ENCODE measurements at places on chromosomes 2 and 18.

- no peak for DNase-seq
Observed at GRCh38 chr2:112836163-112836560, 417 bp downstream of the IL1B start.

DNA sequence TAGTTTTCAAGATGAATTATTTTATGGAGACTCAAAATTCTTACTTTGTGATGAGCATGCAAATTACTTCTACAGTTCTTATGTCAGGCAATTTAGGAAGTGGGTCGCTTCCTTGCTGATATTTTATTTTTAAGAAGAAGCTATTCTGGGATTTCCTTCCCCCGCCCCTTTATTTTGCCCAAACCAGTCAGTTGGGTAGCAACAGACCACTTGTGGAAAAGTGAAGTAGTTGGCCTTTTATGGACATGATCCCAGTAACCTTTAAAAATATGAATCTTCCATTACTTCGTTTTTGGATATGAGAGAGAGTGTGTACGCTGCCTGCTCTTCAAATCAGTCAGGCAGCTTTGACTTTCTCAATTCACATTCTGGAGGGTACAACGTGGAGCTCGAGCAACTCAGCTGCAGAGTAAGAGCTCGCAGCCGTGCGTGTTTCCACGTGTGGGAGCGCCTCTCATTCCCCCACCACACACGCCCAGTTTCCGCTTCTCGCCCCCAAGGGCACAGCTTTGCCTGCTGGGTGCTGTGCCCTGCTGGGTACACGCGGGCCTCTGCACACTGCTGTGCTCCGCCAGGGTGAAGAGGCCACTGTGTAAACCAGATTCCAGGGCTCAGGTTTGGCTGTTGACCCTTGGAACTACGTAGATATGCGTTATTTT is 92.6 kb downstream of the ITGB1BP1 start:
- no peak for DNase-seq

DNA sequence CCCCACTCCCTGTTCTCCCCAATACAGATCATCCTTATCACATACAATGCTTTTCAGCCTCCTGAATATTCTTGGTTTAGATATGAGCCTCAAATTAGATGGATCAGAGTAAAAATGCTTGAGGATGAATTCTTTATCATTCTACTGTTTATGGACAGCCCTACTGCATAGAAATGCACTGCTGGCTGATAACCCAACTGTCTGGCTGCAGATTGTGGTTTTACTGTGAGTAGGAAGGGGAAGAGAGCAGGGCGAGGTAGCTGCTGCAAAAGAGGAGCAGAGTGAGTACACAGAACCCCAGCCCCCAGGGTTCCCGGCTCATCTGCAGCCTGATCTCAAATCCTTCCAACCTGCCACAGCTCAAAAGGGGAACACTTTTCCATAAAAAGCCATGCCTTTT is 29.4 kb upstream of the NCOA1 start:
- no peak for DNase-seq

GRCh38 chr18:64119916-64120315 is 29.0 kb downstream of the LINC00305 start:
- no peak for DNase-seq

- DNase-seq: no peak
Observed at GRCh38 chr2:214604861-214605260, 194.0 kb downstream of the VWC2L start.

DNA sequence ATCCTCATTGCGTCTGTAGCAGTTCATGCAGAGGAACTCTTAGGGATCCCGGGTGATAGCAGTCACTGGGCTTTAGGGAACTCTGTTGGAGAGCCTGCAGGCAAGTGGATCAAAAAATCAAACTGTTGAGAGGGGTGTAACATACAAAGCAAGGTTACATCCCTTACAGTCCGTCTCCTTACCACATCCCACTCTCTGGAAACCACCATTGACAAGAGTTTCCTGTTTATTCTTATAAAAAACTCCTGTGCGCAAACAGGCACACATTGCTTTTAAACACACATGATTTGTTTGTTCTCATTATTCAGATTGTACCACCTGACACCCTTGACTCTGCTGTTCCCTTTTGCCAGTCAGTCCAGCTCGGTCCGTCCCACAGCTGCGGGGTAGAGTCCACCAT is 137.7 kb downstream of the LTBP1 start:
- DNase-seq: no peak

DNA sequence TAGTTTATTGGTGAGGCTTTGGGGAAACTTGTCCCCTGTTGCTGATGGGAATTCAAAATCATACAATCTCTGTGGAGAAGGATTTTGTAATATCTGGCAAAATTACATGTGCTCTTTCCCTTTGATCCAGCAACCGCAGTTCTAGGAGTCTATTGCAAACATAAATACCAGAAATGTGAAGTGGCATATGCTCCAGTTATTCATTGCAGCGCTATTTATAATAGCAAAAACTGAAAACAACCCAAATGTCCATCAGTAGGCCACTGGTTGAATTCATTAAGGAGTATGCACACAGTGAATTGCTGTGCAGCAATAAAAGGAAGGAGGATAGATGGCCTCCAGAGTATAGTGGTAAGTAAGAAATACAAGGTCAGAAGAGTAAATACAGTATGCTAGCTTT is 76.5 kb downstream of the HNRNPLL start:
- no peak for DNase-seq

DNA sequence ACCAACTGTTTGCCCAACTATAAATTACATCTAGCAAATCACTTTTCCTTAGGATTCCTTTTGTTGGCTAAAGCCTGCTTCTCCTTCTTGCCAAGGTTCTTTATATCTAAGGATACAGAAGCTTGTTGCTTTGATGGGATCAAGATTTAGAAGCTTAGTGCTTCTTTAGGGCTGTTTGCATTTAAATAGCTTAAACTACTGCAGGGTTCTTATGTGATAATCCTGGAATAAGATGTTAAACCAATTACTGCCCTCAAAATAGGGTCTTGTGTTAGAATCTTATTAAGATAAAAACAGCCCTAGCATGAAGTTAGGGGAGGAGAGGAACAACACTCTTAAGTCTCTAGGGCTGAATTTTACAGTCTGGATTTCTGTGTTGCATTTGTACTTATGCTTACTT is 64.2 kb downstream of the KIF5C start:
- DNase-seq: no peak

GRCh38 chr2:160667811-160668210 is 174.2 kb upstream of the RBMS1 start:
- DNase-seq: no peak

DNA sequence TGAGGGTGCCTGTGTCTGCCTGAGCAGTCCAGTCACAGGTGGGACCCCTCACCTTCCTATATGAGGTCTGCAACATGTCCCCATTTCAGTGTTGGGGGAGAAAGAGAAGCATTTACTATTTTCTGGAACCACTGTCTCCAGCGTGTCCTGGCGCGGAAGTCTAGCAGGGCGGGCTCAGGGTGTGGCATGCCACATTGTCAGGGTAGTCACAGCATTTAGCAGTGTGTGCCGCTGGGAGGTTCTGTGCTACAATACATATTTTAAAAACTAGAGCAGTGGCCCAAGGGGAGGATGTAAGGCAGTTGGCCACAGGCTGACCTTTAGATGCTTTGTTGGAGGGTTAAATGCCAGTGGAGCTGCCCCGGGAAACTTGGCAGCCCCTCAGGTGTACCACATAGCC is 12.5 kb downstream of the UBE2F start:
- no peak for DNase-seq

- DNase-seq: no peak
Observed at GRCh38 chr18:13392029-13392750, 173.6 kb downstream of the LDLRAD4 start.

DNA sequence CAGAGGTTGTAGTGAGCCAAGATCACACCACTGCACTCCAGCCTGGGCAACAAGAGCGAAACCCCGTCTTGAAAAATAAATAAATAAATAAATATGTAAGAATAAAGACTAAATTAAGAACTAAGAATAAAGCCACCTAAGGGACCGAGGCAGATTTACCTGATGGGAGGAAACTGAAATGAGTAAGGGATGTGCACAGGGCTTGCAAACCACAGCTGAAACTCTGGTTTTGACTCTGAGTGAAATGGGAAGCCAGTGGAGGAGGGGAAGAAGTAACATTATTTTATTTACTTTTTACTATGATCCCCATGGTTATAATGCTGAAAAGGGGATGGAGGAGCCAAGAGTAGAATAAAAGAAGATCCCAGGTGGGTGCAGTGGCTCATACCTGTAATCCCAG is 107.3 kb downstream of the CABYR start:
- no peak for DNase-seq

GRCh38 chr18:59733421-59733820 is 36.2 kb upstream of the CCBE1 start:
- DNase-seq: no peak

DNA sequence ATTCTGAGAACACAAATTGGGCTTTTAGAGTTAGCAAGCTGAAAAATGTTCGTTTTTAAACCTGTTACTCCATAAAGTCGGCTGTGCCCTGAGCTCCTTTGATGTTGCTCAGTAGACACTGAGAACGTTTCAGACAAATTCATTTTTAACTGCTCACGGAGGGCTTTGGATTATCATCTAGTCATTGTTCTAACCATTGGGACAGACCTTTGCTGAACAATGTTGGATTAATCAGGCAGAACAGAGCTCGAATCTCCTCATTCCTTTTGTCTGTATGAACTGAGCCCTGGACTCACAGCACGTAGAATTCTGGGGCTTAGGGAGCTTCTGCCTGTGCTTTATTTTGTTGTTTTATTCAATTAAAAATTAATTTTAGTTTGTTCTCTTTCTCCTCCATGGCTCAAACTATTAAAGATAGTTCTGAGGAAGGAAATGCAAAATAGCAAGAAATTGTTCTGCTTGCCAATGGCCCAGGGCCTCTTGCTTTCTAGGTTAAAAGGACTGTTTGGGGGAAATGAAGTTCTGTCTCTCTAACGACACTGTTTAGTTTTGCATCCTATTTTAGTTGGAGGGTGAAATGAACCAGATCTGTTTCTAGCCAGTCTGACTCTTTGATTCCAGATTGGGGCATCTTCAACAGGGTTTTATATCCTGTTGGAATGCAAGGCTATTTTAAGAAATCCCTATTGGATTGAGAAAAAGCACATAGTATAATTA is 114.7 kb upstream of the CXCR4 start:
- no peak for DNase-seq

- DNase-seq: no peak
Observed at GRCh38 chr2:205002390-205002789, 457.1 kb downstream of the PARD3B start.

DNA sequence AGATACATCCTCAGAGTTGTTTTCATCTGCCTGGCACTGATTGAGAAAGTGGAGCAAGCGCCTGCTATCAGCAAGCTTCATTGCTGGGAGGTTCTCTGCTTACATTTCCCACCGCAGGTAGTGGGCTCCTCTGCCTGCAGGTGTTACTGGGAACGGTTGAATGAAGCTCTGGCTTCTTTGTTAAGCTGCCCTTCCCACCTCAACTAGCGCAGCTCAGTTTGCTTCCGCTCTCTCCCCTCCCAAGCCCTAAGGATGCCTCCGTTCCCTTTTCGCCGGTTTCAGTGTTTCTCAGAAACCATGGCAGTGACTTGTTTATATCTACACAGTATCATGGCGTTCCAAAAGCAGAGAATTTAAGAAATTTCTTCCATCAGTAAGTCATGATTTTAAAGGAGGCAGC is 72.2 kb upstream of the B3GNT7 start:
- DNase-seq: no peak

DNA sequence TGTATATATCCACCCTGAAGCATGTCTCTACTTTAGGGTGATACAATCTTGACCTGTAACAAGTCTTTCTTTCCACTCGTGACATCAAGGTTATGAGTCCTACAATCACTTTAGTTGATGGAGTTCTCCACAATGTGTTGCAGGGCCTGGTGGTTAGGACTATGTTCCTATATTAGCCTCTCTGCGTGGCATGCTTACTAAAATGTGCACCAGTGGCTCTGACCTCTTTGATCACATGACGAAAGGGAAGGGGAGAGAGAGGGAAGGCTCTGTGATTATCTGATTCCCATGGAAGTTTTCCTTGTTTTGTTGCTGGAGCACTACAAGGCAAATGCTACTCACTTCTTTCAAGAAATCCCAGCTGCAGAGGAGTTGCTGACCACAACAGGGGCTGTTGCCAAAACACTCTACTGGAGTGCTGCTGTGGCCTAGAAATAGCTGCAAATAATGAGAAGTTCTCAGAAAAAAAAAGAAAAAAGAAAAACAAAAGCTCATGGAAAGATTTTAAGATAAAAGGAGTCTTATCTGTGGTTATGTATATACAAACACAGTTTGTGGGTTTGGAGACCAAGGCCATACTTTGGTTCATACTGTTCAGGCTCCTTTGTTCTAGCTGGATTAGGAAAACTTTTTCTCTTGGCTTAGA is 272.8 kb upstream of the MMADHC start:
- no peak for DNase-seq

DNA sequence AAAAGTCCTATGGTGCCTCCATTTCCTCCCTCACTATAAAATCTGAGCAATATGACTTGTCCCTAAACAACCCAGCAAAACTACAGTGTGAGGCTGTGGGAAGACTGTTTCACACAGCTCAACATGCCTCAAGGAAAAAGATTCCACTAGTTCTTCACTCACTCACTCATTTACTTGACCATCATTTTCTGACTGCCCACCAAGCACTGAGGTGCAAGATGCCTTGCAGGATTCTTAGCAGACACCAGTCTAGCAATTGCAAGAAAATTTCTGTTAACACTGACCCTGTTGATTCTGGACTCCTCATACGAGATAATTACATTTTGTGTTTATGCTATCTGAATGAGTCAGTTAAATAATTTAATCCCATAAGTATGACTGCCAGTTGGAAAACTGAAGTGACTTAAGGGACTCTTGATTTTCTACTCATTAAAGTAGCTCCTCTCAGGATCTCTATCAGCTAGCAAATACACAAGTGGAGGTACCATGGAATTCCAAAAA is 51.9 kb upstream of the PCBP1 start:
- DNase-seq: no peak

GRCh38 chr18:44320619-44321460 is 359.8 kb upstream of the SETBP1 start:
- no peak for DNase-seq

DNA sequence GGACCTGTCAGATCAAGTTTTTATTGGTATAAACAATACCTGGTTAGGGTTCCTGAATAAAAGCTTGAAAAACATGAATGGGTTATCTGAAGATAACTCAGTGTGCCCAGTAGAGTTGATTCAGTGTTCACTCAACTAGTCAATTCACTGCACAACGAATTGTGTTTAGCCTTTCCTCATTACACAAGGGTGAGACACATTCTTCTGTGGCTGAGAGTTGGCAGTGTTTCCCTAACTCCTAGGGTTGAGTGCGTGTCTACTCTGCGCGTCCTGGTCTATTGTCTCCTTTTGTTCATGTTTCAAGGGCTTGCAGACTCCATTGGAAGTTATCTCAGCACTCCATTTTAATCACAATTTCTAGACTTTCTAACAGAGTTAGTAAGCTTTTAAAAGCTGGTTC is 32.8 kb upstream of the TMEM178A start:
- no peak for DNase-seq

GRCh38 chr18:78716581-78716980 is 263.0 kb upstream of the SALL3 start:
- no peak for DNase-seq

GRCh38 chr2:28680657-28681056 is 71.0 kb upstream of the PPP1CB start:
- no peak for DNase-seq
